ENCODE measurements at places on chromosomes 16 and 17.

GRCh38 chr17:74836691-74837467 is 22.8 kb downstream of the GRIN2C start:
- no peak for DNase-seq

GRCh38 chr17:77109159-77109759 is 31.5 kb upstream of the SEC14L1 start:
- DNase-seq = no peak

DNA sequence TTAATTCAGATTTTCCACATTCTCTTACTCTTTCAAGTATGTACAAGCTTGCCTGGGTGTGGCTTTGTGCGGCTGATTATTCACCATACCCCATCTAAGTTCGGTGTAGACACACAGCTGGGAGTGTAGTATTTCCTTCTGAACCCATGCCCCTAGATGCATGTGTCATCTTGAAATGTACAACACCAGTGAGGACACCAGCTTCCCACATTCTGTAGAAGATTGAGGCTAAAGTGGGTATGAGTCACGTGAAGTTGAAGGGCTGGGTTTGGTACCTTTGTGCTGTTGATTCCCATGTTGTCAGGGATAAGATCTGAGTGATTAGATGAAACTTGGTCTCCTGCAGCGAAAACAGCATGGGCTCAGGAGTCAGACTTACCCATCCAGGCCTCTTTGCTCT is 14.6 kb upstream of the DHX8 start:
- no peak for DNase-seq

DNA sequence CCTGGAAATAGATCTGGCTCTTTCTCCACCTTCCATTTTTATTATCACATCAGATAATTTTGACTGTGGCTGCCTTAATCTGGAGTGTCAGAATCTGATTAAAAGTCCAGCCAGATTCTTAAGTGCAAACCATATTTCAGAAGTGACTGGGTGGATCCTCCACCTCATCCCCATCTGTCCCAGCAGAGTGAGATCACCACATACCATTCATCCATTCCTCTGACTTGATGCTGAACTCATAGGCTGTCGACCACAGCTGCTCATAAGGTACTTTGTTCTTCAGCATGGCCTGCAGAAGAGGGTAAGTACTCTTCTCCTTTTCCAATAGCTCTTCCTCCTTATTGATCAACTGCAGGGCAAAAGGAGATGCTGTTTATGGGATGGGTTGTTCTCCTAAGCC is 53.5 kb downstream of the DNAH3 start:
- no peak for DNase-seq

DNA sequence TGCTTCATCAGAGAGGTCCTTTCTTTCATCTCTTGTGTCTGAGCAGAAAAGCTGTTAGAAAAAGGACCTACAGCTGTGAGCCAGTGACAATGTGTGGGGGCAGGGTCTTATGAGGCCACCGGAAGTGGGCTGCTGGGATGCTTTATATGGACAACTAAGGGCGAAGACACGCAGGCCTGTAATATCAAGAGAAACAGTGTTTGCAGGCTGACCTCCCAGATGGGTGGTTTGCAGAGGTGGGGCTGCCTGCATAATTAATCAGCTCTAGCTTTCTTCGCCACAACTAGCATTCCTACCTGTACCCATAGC is 30.4 kb upstream of the SALL1 start:
- peak; percentile 62 for DNase-seq

- DNase-seq = no peak
Measured at GRCh38 chr16:81864646-81865382, 85.7 kb downstream of the PLCG2 start.

GRCh38 chr17:20122254-20122879 is 113.2 kb downstream of the SPECC1 start:
- DNase-seq = no peak

DNA sequence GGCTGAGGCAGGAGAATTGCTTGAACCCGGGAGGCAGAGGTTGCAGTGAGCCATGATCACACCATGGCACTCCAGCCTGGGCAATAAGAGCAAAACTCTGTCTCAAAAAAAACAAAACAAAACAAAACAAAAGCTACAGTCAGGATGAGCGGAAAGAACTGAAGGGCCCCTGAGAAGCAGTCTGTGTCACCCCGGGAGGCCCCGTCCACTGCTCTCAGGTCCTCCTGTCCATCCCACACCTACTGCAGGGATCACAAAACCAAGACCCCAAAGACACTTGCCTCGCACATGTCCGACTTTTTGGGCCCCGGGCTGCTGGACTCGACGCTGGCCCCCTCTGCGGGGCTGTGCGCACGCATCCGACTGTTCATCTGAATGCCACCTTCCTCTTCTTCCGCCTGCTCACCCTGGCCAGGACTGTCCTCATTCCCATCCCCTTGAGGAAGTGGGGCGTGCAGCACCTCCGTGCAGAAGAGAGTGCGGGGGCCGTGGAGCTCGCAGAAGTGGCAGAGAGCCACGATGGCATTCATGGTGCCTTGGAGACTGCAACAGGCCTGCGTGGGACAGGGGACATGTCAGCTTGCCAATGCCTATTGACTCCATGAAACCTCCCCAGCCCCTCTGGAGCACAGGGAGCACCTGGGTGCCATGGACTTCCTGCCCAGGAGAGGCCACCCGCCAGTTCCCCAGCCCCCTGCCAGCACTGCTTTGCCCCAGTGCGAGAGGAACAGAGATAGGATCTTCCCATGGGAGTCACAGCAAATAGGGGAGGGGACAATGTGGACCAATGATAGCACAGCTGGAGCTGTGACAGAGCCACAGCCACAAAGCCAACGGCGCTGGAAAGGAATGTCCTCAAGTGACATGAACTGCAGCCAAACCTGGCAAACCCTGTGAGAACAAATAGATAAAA is 9.1 kb downstream of the FLCN start:
- DNase-seq = no peak

- no peak for DNase-seq
Measured at GRCh38 chr17:75031972-75032719, 14.6 kb downstream of the ATP5PD start.

- DNase-seq = no peak
Measured at GRCh38 chr16:16109453-16110110, 113.7 kb downstream of the ABCC6 start.

DNA sequence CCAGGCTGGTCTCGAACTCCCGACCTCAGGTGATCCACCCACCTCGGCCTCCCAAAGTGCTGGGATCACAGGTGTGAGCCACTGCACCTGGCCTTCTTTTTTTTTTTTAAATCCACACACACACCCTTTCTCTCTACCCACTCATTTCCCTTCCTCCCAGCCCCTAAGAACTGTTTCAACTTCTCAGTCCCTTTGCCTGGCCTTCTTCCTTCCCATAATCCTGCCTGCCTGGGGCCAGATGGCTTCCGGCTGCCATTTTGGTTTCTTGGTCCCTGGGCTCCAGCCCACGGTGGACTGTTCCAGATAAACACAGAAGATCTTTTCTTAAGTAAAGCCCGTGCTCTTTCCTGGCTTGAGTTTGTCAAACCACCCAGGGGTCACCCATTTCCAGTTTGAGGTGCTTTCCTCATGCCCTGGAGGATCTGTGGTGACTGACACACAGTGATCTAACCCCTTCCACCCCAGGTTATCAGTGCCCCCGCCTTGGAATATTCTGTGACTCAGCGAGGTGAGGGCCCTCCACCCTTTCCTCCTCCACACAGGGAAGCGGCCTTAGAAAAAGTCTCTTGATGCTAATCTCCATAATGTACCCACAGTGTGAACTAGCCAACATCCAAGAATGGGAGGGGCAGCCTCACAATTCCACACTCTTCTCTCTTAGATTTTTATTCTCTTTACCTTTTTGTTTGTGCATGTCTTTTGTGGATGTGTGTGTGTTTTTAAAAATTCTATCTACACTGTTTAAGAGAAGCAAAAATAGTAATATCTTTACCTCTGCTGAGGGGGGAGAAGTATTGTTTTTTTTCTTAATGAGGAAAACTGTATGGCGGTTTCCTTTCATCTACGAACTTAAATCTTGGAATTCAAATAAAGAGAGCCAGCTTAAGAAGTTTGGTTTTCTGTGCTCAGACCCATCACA is 60.0 kb downstream of the CRISPLD2 start:
- DNase-seq = no peak

DNA sequence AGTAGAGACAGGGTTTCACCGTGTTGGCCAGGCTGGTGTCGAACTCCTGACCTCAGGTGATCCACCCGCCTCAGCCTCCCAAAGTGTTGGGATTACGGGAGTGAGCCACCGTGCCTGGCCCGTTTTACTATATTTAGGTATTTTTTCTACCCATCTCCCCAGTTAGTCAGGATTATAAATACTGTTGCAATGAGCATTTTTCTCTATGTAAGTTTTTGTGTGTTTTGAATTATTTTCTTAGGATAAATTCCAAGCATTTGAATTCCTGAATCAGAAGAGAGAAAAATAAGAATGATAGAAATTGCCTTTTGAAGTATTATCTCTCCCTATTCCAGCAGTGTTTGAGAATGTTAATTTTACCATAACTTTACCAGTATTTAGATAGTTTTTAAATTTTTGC is 36.6 kb downstream of the KIAA0513 start:
- no peak for DNase-seq

DNA sequence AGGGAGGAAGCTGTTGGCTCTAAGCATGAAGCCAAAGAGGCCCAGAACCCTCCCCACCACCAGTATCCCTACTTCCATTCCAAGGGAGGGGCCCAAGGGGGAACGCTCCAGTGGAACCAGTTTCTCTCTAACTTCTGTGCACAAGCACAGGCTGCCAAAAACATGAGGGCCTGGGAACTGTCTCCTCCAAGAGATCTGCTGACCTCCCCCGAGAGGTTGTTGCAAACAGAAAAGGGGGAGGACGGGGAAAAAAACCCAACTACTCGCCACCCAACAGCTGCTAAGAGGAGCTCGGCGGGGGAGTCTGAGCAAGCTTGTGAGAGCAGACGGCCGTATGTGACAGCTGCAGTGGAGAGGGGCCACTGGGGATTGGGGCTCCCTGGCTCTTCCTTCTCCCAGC is 15.7 kb upstream of the SLC35B1 start:
- DNase-seq = no peak

GRCh38 chr16:73543331-73543969 is 495.5 kb upstream of the ZFHX3 start:
- no peak for DNase-seq

GRCh38 chr16:85613604-85614337 is 649 bp downstream of the GSE1 start:
- no peak for DNase-seq

GRCh38 chr16:66041907-66042306 is 324.6 kb upstream of the CDH5 start:
- no peak for DNase-seq

- no peak for DNase-seq
Measured at GRCh38 chr17:1126250-1126797, 53.5 kb downstream of the ABR start.

DNA sequence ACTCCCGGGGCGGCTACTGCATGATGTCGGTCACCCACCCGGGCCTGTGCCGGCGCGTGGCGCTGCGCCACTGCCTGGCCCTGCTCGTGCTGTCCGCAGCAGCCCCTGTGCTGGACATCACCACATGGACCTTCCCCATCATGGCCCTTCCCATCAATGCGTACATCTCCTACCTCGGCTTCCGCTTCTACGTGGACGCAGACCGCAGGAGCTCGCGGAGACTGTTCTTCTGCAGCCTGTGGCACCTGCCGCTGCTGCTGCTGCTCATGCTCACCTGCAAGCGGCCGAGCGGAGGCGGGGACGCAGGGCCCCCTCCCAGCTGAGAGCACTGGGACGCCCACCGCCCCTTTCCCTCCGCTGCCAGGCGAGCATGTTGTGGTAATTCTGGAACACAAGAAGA is 29.8 kb downstream of the CDRT15 start:
- DNase-seq = no peak

All from H1 (cell line).